ENCODE measurements at places on chromosomes 1 and 21. TPM values are rescaled to one million over a fixed set of nuclear protein-coding genes. Genes with fewer than 3 reads are reported as not detected.

KRTAP13-2 gene
- not detected for total RNA-seq

CCDC27 gene
- not detected for total RNA-seq

TLCD4 gene
- total RNA-seq, result not detected

FCRLB gene
- total RNA-seq, result not detected

EXO1 gene
- 49.2 TPM for total RNA-seq

HUNK gene
- 0.55 TPM for total RNA-seq

- no peaks in the 10 kb centered on the region for H3K36me3 ChIP-seq
- no peaks in the 10 kb centered on the region for H3K27me3 ChIP-seq
- H3K4me1 ChIP-seq, result no peaks in the 10 kb centered on the region
- no peak overlapping the region for H3K27ac ChIP-seq
- H3K4me3 ChIP-seq, result no peak overlapping the region
Measured at GRCh38 chr1:29783508-29784275, 547.4 kb downstream of the PTPRU start.

DNA sequence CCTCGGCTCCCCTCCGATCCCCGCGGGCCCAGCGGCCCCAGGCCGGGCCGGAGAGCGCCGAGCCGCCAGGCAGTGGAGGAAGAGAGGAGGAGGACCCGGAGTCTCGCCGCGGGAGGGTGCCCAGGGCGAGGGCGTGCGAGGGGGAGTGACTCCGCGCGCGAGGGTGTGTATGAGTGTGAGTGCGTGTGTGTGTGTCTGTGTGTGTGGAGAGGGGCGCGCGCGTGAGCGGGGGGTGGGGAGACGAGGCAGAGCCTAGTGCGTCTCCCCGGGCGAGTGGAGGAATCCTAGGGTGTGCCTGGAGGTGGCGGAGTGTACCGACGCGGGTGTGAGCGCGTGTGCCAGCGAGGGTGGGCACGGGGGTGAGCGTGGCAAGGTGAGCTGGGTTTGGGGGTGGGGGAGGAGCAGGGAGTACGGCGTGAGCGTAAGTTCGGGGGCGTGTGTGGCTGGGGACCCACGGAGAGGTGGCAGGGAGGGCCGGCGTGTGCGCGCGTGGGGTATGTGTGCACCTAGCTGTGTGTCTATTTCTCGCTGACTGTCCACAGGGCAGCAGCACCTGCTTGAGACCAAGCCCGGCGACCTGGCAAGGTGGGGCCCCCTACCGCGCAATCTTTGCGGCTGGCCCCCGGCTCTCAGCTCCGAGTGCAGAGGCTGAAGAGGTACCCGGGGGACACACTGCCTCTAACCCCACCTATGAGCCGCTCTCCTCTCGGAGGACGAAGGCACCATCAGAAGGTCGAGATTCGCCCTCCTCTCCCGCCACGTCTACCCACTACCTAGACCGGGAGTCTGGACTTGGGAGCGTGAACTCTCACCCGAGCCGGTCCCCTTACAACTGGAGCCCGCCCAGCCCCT is 784 bp upstream of the KCND3 start:
- peaks cover 73% of the 10 kb centered on the region for H3K27me3 ChIP-seq
- H3K4me1 ChIP-seq, result no peaks in the 10 kb centered on the region
- no peaks in the 10 kb centered on the region for H3K36me3 ChIP-seq
- no peak for DNase-seq

DNA sequence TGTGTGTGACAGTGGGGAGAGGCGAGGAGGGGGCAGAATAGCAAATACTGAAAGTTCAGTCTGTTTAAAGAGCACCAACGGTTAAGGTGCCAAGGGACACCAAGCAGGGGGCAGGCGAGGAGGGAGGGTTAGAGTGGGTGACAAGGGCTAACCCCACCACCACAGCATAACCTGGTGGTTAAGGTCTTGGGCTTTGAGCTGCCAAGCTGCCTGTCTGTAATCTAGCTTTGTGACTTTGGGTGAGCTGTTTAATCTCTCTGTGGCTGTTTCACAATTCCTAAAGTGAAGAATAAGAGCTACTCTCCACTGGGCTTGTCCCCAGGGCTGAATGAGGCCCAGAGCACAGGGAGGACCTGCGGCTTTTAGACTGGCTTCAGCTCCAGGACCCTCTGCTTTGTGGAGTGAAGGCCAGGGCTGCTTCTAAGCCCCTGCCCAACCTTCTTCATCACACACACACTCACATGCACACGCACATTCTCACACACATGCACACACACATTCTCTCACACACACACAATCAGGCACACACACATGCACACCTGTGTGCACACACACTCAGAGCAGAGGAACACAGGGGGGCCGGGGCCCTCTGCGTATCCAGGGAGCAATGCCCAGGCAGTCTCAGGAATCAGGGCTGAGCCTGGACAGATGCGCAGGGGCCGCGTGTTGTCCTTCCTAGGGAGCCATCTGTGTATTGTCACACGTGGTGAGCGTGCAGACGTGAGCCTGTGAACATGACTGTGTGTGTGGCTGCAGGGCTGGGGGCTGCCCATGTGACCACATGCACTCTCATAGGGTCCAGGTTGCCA is 101.6 kb upstream of the TARDBP start:
- no peak for DNase-seq
- no peak overlapping the region for H3K27ac ChIP-seq
- H3K36me3 ChIP-seq, result no peaks in the 10 kb centered on the region
- no peaks in the 10 kb centered on the region for H3K4me1 ChIP-seq

DNA sequence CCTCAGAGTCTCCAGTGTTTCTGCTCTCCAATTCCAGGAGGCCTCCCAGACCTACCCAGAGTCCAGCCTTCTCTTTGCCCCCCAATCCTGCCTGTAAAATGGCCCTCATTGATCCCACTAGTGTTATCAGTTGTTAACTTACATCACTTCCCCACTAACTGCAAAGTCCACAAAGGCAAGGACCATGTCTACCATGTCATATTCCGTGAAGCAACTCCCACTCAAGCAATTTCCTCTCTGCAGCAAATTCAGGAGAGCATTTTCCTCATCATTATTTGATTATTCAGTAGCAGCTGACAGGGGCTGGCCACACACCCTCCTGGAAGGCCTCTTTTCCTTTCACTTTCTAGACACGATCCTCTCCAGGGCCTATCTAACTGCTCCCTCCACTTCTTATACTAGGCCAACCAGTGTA is 153.5 kb downstream of the RERE start:
- H3K36me3 ChIP-seq, result peaks cover 4% of the 10 kb centered on the region
- H3K4me1 ChIP-seq, result peaks cover 21% of the 10 kb centered on the region
- H3K27ac ChIP-seq, result no peak overlapping the region
- DNase-seq, result no peak
- no peak overlapping the region for H3K4me3 ChIP-seq

GRCh38 chr1:162918151-162918754 is 57.3 kb upstream of the CCDC190 start:
- no peaks in the 10 kb centered on the region for H3K4me1 ChIP-seq
- H3K36me3 ChIP-seq, result no peaks in the 10 kb centered on the region
- no peak overlapping the region for H3K27ac ChIP-seq
- no peak for DNase-seq

- H3K27ac ChIP-seq, result no peak overlapping the region
- no peak overlapping the region for H3K4me3 ChIP-seq
- no peak for DNase-seq
- no peaks in the 10 kb centered on the region for H3K27me3 ChIP-seq
Measured at GRCh38 chr1:190244406-190244805, 233.3 kb downstream of the BRINP3 start.

GRCh38 chr1:45953934-45954847 is 150.8 kb downstream of the MAST2 start:
- H3K36me3 ChIP-seq, result no peaks in the 10 kb centered on the region
- H3K27ac ChIP-seq, result no peak overlapping the region
- no peaks in the 10 kb centered on the region for H3K4me1 ChIP-seq
- no peaks in the 10 kb centered on the region for H3K27me3 ChIP-seq
- DNase-seq, result no peak
- no peak overlapping the region for H3K4me3 ChIP-seq

- DNase-seq, result no peak
- H3K4me3 ChIP-seq, result no peak overlapping the region
- H3K36me3 ChIP-seq, result peaks cover 41% of the 10 kb centered on the region
- peak overlapping the region; percentile 90 for H3K27ac ChIP-seq
Measured at GRCh38 chr1:198253259-198253658, 96.5 kb downstream of the NEK7 start.

GRCh38 chr1:86537928-86538695 is 8.8 kb upstream of the CLCA4 start:
- no peak overlapping the region for H3K27ac ChIP-seq
- H3K4me1 ChIP-seq, result no peaks in the 10 kb centered on the region
- DNase-seq, result no peak
- H3K36me3 ChIP-seq, result no peaks in the 10 kb centered on the region
- peaks cover 5% of the 10 kb centered on the region for H3K27me3 ChIP-seq

DNA sequence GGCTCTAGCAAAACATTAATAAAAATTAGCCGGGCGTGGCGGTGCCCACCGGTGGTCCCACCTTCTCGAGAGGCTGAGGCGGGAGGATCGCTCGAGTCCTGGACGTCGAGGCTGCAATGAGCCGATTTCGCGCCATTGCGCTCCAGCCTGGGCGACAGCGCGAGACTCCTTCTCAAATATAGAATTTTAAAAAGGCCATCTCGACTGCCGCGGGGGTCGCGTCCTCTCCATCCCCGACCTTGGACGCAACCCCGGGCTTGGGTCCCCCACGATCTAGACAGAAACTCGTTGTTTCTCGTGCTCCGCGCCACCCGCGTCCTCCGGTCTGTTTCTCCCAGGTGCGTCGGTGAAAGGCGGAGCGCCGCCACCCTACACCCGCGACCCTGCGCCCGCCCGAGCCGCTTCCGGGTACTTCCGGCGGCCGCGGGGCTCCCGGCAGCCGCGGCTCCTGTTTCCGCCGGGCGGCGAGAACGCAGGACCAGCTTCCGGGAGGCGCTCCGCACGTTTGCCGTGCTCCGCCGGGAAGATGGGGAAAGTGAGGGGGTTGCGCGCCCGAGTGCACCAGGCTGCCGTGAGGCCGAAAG is at the start of gene SLX9:
Gene SLX9 (plus strand): TSS at position 498 of the 584 bp plus-strand sequence. CDS start 29 bp downstream, at position 527.
- peaks cover 36% of the 10 kb centered on the region for H3K4me1 ChIP-seq
- no peaks in the 10 kb centered on the region for H3K27me3 ChIP-seq
- H3K27ac ChIP-seq, result peak within 1 kb of the TSS; percentile 64
- peak; percentile 76 for DNase-seq
- H3K4me3 ChIP-seq, result peak within 1 kb of the TSS; percentile 86

DNA sequence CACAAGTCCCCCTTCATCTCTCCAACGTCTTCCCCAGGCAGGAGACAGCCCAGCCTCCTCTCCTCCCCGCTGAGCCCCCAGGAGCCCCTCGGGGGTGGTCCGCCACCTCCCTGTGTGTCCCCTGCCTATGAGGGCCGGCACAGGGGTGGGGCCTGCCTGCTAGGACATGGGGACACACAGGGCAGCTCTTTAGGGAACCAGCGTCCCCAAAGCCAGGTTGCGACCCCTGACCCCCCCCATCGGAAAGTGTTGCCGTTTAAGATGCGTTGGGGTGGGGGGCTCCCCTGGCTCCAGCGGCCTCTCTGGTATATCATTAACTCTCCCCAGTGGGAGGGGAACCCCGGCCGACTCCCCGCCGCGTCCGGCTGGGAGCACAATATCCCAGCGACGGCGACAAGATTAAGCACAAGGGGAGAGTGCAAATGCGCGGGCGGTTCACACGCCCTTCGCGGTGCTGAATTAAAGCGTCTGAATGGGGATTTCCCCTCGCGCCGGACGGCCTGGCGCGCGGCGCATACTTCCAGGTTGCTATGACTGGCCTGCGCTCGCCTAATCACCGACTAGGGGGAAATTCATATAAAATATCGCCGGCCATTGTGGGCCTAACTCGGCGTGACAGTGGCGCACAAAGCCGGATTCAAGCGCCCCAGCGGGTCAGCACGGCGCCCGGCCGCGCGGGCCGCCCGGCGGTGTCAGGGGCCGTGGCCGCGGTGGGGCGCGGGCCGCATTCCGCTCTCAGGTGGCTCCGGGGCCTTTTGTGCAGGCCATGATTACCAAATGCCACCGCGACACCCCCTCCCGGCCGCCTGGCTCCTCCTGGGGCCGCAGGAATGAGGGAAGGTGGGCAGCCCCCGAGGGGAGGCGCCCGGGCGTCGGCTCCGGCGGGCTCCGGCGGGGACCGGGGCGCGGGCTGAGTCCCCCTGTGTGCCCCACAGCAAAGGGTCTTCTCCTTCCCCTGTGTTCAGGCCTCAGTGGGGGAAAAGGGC is 30.9 kb downstream of the WNT3A start:
- peaks cover 24% of the 10 kb centered on the region for H3K27me3 ChIP-seq
- no peaks in the 10 kb centered on the region for H3K36me3 ChIP-seq
- no peak overlapping the region for H3K27ac ChIP-seq
- no peak for DNase-seq
- no peak overlapping the region for H3K4me3 ChIP-seq
- H3K4me1 ChIP-seq, result no peaks in the 10 kb centered on the region

DNA sequence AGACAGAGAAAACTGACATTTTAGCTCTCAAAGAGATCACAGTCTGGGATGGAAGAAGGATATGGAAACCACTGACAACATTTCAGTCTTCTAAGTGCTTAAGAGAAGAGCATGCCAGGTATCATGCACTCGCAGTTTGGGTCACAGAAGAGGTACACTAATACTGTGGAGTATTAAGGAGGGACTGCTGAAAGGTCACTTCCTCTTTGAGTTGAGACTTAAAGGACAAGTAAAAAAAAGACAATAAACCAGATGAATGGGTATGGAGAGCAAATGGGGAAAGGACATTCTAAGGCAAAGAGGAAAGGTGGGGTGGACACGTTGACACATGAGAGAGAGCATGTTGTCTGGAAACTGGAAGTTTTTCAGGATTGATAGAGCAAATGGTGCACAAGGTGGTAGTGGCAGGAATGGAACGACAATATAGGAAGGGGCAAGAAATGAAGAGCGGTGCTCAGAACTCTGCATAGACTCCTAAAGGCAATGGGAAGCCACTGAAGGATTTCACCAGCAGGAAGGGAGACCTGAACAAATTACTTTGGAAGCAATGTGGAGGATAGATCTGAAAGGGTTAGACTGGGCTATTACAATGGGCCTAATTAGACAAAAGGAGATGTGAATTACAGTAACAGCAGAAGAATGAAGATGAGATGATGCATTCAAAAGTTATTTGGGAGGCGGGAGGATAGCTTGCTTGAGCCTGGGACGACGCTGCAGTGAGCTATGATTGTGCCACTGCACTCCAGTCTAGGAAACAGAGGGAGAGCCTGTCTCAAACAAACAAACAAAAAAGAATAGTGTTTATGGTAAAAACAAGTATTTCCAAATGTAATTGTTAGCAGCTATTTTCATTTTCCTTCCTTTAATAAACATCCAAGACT is 11.1 kb downstream of the DIPK1A start:
- peaks cover 46% of the 10 kb centered on the region for H3K4me1 ChIP-seq
- H3K27me3 ChIP-seq, result no peaks in the 10 kb centered on the region
- DNase-seq, result no peak
- no peak overlapping the region for H3K4me3 ChIP-seq

DNA sequence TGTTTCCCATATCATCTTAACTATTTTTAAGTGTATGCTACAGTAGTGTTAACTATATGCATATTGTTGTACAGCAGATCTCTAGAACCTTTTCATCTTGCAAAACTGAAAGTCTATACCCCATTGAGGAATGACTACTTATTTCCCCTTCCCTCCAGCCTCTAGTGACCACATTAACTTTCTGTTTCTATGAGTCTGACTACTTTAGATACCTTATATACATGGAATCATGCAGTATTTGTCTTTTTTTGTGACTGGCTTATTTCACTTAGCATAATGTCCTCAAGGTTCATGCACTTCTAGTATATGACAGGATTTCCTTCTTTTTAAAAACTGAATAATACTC is 96.5 kb upstream of the BTG3 start:
- H3K36me3 ChIP-seq, result peaks cover 7% of the 10 kb centered on the region
- no peak overlapping the region for H3K27ac ChIP-seq
- no peak overlapping the region for H3K4me3 ChIP-seq
- H3K27me3 ChIP-seq, result peaks cover 12% of the 10 kb centered on the region
- no peak for DNase-seq
